Myometrial cell (primary cell): ENCODE measurements at places on chromosomes 12 and 14. TPM values are rescaled to one million over a fixed set of nuclear protein-coding genes. Genes with fewer than 3 reads are reported as not detected.

ISM2 gene
- not detected in 2 replicates for total RNA-seq

GLIPR1L1 gene
- total RNA-seq: not detected in 2 replicates

CELA1 gene
- total RNA-seq: not detected in 2 replicates

ACAD10 gene
- total RNA-seq: 16.1 and 20.8 TPM in 2 replicates

TRHDE gene
- total RNA-seq: 20.2 and 22.0 TPM in 2 replicates

POU6F1 gene
- total RNA-seq: 3.0 and 11.0 TPM in 2 replicates

RAB3IP gene
- 2.3 and 5.2 TPM in 2 replicates for total RNA-seq

CLEC14A gene
- total RNA-seq: 2.7 and 5.5 TPM in 2 replicates

TMEM30B gene
- not detected in 2 replicates for total RNA-seq

TMEM117 gene
- 13.5 and 13.8 TPM in 2 replicates for total RNA-seq

HOXC9 gene
- total RNA-seq: 2.0 and 7.6 TPM in 2 replicates

ADAM21 gene
- total RNA-seq: 0.18 and 0.86 TPM in 2 replicates

KRT78 gene
- total RNA-seq: not detected in 2 replicates

CD163 gene
- total RNA-seq: not detected in 2 replicates

TUBA1C gene
- 1,437 and 1,599 TPM in 2 replicates for total RNA-seq

SYNDIG1L gene
- not detected in 2 replicates for total RNA-seq

RNASE7 gene
- total RNA-seq: not detected in 2 replicates

MORN3 gene
- total RNA-seq: under 0.01 TPM in 2 replicates

SEL1L gene
- 34.0 and 44.3 TPM in 2 replicates for total RNA-seq

INSM2 gene
- not detected in 2 replicates for total RNA-seq

MUCL1 gene
- total RNA-seq: not detected in 2 replicates

SERPINA12 gene
- not detected in 2 replicates for total RNA-seq

PTCSC3 gene
- total RNA-seq: not detected in 2 replicates

KCNA5 gene
- total RNA-seq: not detected in 2 replicates

CATSPERB gene
- total RNA-seq: under 0.01 TPM in 1 of 2 replicates, not detected in the other

MYH6 gene
- not detected in 2 replicates for total RNA-seq

MAGOHB gene
- total RNA-seq: 20.9 and 22.5 TPM in 2 replicates

RPL41 gene
- total RNA-seq: 2,864 and 3,592 TPM in 2 replicates

BMP4 gene
- 3.7 and 12.2 TPM in 2 replicates for total RNA-seq

LAG3 gene
- total RNA-seq: under 0.01 and 0.35 TPM in 2 replicates

TAS2R8 gene
- not detected in 2 replicates for total RNA-seq

ASCL1 gene
- total RNA-seq: not detected in 2 replicates

ACTR6 gene
- total RNA-seq: 15.9 and 22.9 TPM in 2 replicates

P2RX7 gene
- total RNA-seq: 1.6 and 4.6 TPM in 2 replicates

GZMB gene
- not detected in 2 replicates for total RNA-seq

SLC10A1 gene
- total RNA-seq: not detected in 2 replicates
